NCI-H187 treated with DMSO at 0.1 percent for 48 hours (cell line): ENCODE measurements at places on chromosomes 12 and 14.

DNA sequence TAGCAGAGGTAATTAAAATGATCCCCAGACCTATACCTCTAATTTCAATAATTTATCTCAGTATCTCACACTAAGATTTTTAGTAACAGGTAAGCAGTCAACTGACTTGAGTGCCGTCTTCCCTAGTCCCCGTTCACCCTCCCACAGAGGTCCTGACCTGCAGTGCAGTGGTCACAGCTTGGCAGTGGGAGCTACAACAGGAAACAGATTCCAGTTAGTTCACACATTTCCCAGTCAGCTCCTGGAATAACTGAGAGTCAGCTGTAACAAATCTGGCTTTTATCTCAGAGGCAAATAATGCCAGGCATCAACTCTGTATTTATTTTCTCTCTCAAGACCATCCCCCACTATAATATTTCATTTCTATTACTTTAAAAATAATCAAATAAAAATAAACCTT, 308.2 kb downstream of the ATP23 start:
- no peak for DNase-seq

DNA sequence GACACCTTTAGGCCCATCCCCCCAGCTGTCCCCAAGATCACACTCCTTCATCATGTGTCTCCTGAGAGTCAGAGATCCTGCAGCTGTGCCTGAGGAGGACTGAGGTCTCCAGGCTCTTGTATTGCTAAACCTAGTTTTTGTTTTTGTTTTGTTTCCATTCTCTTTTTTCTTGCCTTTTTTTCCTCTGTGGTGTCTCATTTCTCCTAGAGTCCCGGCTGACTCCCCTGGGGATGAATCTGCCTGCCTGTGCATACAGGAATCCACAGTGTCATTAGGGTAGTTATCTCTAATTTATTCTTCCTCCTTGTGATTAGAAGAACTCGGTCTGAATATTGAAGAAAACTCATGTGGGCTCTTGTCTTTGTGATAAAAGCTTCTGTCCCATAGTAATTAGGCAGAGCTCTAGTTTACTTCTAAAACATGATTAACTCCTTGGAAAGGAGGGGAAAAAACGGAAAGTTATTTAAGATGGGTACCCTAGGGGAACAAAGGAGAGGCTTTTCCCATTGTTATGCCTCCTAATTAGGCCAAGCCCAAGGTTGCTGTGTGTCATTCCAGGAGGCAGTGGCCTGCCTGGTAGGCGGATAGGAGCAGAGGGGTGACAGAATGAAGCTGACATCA, 343.2 kb downstream of the ZFP36L1 start:
- DNase-seq: no peak

DNA sequence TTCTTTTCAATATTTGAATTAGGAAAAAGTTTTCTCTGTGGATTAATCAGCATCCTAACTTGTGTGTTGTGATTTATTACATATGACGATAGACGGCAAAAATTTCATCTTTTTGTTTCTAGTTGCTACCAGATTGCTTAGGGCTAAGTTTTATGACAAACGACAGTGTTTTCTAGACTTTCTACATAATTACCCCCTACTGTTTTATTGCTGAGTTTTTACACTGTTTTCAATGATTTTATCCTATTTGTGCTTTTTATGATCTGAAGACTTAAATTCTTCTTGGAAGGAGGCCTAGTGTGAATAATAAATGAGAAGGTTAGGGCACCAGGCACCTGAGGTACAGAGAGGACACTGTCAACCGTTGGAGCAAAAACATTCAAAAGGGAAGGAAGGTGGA, 88.1 kb downstream of the TXNDC16 start:
- no peak for DNase-seq

DNA sequence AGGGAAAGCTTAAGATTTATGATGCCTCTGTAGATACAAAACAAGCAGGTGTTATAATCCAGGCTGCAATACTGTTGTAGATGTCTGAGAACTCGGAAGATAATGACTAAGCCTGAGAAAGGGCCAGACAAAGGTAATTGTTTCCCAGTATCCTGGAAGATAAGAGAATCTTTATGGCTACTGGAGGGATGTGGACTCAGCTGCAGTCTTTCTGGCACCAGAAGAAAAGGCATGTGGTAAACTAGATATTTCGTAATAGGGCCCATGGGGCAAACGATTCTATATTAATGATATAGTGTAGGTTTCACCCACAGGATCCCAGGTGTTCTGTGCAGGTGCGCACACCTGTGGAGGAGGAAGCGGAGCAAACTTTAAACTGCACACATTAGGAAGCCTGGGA, 9.2 kb upstream of the APOLD1 start:
- peak; percentile 56 for DNase-seq

- DNase-seq: no peak
These were observed 67.5 kb upstream of the SLC35F4 start for GRCh38 chr14:57933349-57933748.

DNA sequence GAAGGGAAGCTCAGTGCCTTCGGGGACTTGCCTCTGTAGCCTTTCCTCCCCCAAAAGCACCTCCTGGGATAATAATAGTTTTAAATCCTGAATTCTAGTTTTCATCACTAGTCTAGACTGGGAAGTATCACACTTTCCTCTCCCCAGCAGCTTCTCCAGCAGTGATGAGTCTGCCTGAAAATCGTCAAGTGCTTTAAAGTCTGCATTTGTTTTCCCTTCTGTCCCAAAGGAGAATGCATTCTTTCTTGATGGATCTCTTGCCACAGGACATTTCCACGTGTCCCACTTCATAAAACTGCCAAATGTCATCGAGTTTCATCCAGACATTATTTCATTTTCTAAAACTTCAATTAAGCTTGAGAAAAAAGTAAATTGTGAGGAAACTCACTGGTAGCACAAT, 15.0 kb downstream of the CSRP2 start:
- no peak for DNase-seq

DNA sequence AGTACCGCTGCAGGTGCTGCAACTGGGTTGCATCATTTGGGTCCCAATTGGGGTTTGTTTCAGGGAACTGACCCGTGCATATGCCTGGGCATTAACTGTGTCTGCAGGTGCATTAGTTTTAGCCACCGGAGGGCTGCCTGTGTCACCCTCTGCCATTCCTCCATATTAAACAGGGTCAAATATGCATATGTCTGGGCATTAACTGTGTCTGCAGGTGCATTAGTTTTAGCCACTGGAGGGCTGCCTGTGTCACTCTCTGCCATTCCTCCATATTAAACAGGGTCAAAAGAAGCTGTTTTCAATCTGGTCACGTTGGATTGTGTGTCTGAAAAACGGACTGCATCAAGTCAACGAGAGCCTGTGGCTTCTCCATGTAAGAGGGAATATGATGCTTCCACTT, 1317.0 kb downstream of the TMEM121 start:
- DNase-seq: no peak
